CD4-positive, alpha-beta T cell treated with Interleukin-6 for 4 hours (primary cell): ENCODE measurements at places on chromosomes 6 and 20.

- no peak for DNase-seq
These were observed 6.7 kb downstream of the DLGAP4 start for GRCh38 chr20:36312724-36313441.

DNA sequence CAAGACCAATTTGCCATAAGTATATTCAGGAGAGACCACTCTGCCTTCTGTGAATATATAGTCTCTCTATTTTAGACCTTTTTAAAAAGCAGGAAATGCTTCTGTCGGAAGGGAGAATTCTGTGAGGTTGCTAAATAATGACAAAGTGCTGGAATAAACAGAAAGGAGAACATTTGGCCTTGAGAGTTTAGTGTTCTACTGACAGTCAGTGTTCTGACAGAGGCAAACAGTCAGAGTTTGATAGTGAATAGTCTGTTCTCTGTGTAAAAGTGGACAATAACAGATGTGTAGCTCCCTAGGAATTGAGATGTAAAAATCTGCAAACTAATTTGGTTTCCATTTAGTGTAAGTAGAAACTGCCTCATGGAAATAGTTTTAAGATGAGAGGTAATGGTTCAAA, 220.7 kb downstream of the PHF3 start:
- DNase-seq = no peak

- no peak for DNase-seq
These were observed 1377.8 kb upstream of the CITED2 start for GRCh38 chr6:140752234-140752633.

GRCh38 chr6:154448448-154449096, 61.9 kb downstream of the CNKSR3 start:
- DNase-seq = no peak
